Stimulated activated CD4-positive, alpha-beta T cell treated with anti-CD3 and anti-CD28 coated beads, Interleukin-1b, Interleukin-23, amount 100 ng/mL, for 24 hours (primary cell): ENCODE measurements at places on chromosomes 2 and 18.

DNA sequence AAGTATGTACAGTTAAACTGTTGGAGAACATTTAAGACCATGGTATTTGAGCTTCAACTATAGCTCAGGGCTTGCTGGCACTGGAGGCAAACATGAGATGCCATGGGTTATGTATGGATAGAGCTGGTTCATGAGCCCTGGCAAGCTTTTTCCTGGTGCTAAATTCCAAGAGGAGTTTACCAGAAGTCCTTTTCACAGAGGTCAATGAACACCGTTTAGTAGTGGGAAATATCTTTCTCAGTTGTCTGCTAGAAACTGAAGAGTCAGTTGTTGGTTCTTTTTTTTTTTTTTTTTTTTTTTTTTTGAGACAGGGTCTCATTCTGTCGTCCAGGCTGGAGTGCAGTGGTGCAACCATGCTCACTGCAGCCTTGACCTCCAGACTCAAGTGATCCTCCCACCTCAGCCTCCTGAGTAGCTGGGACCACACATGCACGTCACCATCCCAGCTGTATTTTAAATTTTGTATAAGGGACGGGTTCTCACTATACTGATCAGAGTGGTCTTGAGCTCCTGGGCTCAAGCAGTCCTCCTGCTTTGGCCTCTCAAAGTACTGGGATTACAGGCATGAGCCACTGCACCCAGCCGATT lies 1.3 kb downstream of the KHK start:
- no peak for DNase-seq

DNA sequence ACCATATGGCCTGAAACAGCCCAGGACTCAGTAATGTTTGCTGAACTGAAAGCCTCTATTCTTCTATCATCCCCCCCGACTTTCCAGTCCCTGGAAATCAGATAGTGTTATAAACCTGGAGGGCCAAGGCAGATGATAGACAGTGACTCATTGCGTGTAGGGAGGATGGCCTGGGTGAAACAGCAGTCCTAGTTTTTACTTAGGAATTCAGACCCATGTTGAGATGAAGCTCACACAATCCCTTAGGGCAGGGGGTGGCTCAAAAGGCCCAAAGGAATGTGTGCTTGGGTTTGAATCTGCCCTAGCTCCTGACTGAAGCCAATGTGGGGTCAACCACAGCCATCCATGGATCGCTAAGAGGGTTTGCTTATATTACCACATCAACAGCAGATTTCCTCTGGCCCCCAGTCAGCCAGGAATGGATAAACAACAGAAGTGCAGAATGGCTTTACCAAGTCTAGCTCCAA lies 43.9 kb upstream of the STPG4 start:
- no peak for DNase-seq

DNA sequence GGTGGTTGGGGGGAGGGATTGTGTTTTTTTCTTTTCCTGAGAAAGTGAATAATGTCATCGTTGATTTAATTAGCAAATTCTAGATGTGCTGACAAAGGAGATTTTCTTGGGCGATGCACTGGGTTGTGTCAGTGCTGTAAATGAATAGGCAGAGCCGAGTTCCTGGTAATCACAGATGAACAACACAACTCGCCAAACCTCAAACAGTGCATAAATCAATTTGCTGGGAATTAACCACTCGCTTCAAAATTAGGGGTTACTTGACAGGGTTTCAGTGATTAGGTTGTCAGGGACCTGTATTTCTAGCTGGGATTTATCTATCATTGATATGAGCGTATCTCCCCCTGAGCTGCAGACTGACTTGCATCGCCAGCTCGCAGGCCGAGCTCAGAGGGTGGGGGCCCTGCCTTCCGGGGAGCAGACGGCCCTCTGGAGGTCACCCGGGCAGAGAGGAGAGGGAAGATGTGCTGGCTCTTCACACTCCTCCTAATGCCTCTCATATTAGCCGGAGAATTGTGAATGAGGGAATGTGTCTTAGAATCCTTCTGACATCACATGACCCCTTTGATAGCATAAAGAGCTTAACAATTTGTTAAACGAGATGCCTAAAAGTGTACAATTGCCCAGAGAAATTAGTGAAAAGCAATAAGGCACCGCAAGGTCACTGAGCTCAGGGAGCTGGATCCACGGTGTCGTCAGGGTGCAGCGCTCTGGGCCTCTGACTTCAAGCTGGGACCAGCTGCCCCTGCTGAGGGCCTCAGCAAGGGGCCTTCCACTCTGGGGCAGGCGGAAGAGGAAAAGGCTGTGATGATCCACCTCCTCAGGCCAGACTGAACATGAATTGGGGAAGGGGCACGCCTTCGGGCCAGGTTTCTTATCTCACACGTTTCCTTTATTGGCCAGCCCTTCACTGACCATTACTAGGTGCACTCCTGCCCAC lies 48.9 kb downstream of the SMIM21 start:
- DNase-seq = no peak

- no peak for DNase-seq
Observed at GRCh38 chr18:63564561-63564960, 22.4 kb downstream of the SERPINB12 start.

- DNase-seq = no peak
Observed at GRCh38 chr2:26720322-26721114, 28.0 kb downstream of the KCNK3 start.
